GM12878 (cell line): ENCODE measurements at places on chromosomes 2 and 18.

GRCh38 chr2:72276356-72276755 lies 128.7 kb upstream of the CYP26B1 start:
- no peak for DNase-seq

DNA sequence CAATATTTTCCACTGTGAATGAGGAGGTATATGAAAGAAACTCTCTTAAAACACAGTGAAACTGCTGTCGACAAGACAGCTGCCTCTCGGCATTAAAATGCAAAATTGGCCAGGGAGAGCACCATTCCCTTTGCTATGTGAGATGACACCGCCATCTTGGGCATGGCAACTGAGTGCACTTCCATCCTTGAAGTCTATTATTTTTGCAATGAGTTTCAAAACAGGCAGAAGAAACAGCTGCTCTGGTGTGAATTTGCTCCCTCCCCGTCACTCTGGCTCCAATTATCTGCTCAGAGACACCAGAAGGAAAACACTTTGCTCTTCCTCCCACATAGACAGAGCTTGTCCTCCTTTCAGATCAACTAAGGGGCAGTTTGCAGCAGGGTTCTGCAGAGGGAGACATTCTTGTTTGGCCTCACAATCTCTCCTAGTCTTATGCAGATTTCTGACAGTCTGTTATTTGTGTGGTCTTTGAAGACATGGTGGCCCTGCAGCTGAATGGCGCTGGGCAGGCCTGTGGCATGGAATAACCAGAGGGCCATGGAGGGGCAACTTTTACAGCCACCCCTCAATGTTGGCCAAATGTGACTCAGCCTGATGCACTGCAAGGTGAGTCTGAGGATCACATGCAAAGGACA lies 48.6 kb upstream of the SEC11C start:
- no peak for DNase-seq

DNA sequence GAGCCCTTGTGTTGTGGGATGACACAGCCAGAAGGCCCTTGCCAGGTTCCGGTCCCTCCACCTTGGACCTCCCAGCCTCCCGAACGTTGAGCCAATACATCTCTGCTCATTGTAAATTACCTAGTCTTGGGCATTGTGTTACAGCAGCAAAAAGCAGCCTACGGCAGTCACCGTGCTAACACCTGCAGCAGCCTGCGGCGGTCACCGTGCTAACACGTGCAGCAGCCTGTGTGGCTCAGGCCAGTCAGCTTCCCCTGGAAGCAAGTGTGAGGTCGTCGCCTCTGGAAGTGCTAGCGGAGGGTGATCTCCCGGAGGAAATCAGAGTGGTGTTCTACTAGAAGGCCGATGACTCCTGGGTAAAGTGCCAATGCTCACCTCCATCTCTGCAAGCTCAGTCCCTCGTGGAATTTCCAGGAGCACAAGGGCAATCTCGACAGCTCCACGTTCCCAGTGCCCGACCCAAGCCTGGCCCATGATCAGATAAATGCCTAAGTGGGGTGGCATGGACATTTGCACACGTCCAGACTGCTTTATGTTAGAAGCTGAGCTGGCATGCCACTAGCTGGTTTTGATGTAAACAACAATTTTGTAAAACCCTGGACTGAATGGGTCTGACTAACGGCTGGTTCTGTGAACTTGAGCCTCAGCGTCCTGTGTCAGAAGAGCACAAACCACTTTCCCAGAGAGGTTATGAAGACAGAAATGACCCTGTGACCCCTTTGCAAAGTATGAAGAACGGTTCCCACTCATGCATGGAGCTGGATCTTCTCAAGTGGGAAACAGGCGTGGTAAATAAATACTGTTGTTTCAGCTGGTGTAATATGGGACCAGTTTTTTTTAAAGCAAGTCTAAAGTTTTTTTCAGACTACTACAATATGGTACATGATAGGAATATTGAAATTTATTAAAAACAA lies 11.4 kb upstream of the CNDP1 start:
- DNase-seq: no peak

GRCh38 chr2:157184161-157184895 lies 73.2 kb upstream of the GALNT5 start:
- no peak for DNase-seq

DNA sequence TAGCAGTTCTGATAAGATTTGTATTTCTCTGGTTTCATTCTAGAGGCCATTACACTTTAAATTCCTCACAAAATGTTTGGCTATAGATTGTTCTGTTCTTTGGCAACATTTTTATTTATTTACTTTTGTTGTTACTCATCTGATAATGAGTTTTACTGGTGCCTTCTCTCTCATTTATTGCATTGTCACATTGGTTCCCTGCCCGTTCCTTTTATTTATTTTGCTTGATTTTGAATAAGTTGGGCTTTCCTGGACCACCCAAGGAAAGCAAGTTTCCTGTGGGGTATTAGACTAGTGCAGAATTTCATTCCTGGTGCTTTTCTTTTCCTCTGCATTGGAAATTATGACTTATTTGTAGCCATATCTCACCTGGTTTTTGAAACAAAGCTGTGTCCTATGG lies 232.0 kb downstream of the SOCS6 start:
- no peak for DNase-seq

DNA sequence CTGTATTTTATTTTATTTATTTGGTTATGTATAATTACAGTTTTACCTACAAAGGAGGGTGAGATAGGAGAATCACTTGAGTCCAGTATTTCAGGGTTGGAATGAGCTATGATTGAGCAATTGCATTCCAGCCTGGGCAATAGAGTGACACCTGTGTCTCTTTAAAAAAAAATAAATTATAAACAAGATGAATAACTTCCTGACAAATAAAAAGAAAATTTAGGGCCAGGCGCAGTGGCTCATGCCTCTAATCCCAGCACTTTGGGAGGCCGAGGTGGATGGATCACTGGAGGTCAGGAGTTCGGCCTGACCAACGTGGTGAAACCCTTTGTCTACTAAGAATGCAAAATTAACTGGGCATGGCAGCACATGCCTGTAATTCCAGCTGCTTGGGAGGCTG lies 17.3 kb downstream of the MTA3 start:
- no peak for DNase-seq

DNA sequence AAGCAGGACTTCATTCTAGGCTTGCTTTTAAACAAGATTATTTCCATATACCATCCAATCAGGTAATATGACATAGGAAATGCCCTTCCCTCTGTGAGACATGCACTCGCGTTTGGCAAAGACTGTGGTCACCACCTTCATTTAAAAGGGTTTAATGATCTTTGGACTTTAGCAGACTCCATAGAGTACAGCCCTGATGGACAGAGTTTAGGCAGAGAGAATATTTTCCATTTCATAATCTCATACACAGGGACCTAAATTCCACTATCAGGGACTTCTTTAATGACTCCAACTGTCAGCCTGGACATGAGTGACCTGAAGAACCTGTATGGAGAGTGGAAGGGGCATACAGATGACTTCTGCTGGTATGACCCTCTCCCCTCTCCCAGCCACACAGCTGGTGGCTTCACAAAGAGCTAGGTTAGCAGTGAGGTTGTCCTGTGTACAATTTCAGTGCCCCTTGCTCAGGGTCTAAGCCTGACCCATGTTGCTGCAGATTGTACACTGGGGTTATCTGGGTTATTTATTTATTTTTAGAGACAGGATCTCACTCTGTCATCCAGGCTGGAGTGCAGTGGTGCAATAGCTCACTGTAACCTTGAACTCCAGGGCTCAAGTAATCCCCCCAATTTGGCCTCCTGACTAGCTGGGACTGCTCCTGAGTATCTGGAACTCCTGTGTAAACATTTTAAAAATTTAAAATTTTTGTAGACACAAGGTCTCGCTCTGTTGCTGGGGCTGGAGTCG lies 59.2 kb downstream of the PTPRM start:
- no peak for DNase-seq

DNA sequence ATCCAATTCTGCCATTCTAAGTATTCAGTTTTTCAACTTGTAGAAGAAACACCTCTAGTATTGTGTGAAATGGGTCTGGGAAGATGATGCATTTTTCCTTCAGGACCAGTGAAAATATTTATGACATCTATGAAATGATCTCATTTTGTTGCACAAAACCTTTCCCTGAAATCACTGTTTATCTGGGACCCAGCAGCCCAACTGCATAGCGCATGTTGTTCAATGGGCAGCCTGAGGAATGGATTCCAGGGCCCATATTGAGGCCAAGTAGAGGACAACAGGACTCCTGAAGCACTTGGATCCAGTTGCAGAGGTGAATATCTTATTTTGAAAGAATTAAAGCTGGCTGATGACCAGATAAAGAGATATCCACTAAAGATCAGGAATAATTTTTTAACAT lies 7.3 kb downstream of the RBMS1 start:
- no peak for DNase-seq

- DNase-seq: no peak
Observed at GRCh38 chr2:240819126-240819857, 727 bp downstream of the KIF1A start.

GRCh38 chr18:21769206-21769605 lies 28.6 kb downstream of the MIB1 start:
- DNase-seq: no peak

DNA sequence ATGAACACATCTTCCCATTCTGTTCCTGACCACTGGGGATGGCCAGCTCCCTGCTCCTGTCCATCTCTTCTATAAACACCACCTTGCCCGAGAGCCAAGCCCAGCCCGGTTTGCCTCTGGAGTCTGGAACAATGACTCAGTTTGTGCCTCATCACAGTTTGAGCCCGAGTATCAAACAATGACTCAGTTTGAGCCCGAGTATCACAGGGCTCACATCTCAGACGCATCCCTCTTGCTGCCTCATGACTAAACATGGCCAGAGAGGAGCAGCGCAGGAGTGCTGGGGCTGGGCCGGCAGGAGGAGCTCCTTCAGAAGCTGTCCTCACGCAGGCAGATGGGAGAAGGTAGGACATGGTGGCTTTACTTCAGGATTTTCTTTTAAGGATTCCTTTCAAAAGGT lies 68.7 kb downstream of the PXDN start:
- no peak for DNase-seq

DNA sequence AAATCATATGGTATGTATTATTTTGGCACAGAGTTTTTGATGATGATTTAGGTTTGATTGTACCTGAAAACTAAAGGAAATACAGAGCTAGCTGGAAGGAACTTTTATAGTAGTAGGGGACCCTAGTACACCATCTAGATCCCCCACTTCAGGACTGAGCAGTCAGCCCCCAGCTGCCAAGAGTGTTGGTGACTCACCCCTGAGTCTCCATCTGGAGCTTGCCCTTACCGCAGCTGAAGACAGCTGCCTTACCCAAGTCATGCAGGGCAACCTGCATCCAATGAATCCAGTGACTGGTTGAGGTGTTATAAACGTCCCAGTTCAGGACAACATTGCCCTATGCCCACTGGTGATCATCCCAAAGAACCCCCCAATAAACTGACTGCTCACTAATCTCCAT lies 15.3 kb downstream of the PMS1 start:
- no peak for DNase-seq

DNA sequence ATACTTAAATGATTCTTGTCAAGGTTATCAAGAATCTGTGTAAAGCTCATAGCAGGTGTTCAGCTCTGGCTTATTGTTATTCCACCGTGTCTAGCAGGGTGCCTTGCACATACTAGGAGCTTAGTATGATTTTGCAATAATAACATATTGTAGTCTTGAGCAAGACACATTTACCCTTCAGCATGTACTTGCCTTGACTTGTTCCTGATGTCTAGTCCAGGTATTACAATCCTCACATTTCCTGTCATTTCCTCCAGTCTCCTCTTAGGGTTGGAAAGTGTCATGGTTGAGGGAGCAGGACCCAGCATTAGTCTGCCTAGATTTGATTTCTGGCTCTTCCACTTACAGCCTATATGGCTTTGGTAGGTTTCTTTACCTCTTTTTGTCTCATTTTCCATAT lies 246.1 kb downstream of the RAD51AP2 start:
- DNase-seq: no peak

DNA sequence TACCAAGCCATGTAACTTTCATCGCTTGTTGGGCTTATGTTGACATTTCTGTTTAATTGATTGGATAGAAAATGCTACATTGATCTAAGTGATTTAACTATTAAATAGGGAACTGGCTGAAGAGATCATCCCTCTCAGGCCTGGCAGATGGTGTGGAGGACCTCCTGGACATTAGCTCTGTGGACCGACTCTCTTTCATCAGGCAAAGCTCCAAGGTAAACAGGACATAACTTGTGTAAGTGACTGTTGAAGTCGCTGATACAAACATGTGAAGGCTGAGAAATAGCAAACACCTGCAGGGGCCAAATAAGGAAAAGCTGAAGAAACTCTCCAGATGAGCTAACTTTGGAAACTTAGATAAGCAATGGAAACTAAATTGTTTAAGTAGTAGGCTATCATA lies 68.8 kb downstream of the UNC80 start:
- no peak for DNase-seq

DNA sequence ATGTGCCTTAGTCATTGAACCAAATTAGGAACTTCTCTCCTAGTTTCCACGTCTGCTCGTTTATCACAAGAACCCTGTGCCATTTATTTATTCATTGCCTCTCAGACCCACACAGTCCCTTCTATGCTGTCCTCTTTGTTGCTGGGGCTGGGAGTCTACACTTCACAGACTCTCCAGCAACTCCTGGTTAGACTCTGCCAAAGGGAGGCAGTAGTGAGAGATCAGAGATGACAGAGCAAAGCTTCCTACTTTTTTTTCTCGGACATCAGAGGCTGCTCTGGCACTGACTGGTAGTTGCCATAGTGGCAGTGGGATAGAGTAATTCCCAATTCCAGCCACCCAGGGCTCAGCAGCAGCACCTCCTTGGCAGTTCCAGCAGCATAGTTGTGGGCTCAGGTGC lies 277.5 kb downstream of the BCL11A start:
- DNase-seq: no peak
